ENCODE measurements at places on chromosomes 12 and 14.

GRCh38 chr14:28083389-28083788, 683.2 kb upstream of the FOXG1 start:
- no peak for DNase-seq

- peak; percentile 96 for DNase-seq
Observed at GRCh38 chr12:54411391-54412241, 7.5 kb downstream of the ITGA5 start.

- DNase-seq, result no peak
Observed at GRCh38 chr14:103749452-103749851, 33.8 kb downstream of the ZFYVE21 start.

GRCh38 chr12:66903782-66904396, 225.0 kb upstream of the GRIP1 start:
- DNase-seq, result no peak

DNA sequence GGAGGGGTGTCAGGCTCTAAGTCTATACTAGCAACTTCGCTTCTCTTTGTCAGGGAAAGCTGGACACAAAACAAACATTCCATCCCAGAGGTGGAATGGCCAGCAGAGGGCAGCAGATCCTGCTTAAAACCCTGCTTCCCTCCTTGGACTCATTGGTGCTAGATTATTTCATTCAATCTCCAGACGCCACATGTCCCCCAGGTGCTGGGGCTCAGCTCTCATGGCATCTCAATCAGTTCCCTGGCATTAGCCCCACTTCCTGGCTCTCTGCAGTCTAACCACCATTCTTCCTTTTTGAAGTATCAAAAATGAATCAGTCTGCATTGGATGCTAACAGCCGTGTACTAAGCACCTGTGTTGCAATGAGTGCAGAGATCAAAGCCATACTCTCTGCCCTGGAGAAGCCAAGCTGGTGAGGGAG, 8.1 kb upstream of the PPP1R1A start:
- DNase-seq, result peak; percentile 80

GRCh38 chr14:61191733-61192132, 89.4 kb downstream of the TMEM30B start:
- DNase-seq, result no peak

GRCh38 chr14:102898776-102899515, 23.5 kb upstream of the AMN start:
- DNase-seq, result no peak

GRCh38 chr12:53516758-53517455, 9.6 kb upstream of the NPFF start:
- no peak for DNase-seq

DNA sequence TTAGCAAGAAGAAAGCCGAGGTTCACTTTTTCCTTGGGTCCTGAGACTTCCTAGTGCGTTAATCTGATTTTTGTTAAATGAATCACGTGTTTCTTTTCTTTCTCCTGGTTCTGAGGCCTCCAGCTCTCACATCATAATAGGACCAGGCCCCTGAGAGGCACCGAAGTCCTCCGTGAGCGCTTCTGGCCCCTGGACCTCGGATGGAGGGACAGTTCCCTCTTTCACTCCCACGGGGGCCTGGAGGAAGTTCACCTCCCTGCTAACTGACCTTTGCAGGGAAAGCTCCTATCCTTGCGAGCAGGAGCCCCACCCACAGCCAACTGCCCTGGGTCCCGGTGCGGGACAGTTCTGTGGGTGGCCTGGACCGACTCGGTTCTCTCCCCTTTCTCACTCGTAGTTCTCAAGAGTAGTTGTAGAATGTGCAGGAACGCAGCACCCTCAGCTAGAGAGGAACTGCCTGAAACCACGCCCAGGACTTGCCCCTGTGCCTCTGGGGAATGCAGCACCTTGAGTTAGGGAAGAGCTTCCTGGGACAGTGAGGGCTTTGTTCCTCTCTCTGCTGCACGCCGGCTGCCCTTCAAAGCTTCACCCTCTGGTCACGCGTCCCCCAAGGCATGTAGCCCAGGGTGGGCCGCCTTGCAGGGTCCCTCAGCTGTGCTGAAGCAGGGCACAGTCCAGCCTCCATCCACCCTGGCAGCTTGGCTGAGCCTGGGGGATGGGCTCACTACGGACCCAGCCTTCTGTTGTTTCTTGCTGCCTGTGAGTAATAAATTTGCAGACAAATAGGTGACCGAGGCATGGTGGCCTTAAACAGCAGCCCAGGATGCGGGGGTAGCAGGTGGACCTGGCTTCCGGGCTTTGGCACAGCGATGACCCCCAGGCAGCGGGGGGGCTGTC, 264.6 kb downstream of the ADGRD1 start:
- no peak for DNase-seq

GRCh38 chr12:457676-458075, 2.1 kb upstream of the B4GALNT3 start:
- no peak for DNase-seq

DNA sequence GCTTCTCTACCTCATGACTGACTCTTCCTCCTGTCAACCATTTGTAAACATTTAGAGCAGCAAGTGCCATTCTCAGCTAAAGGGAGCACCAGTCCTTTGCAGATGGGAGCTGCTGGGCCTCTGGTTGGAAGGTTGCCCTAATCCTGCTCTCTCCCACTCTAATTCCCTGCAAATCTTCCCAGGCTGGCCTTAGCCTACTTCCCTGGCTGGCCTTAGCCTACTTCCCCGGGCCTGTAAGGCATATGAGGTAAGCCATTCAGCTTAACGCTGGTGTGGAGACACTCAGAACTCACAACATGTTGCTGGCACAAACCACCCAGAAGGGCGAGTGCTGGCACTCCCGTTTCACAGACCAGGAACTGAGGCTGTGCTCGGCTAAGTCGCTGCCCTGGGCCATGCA, 69.0 kb downstream of the CPSF2 start:
- no peak for DNase-seq

DNA sequence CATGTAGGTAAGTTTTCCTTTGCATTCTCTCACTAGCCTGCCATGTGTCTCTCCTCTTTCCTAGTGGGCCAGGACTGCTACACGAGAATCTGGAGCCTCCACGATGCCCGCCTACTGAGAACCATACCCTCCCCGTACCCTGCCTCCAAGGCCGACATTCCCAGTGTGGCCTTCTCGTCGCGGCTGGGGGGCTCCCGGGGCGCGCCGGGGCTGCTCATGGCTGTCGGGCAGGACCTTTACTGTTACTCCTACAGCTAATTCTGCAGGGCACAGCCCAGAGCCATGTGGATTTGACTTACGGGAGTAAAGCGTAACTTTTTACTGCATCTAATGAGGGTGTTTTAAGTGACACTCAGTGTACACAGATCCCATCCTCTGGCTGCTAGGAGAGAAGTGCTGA, 32.3 kb downstream of the DCAF4 start:
- DNase-seq, result no peak

DNA sequence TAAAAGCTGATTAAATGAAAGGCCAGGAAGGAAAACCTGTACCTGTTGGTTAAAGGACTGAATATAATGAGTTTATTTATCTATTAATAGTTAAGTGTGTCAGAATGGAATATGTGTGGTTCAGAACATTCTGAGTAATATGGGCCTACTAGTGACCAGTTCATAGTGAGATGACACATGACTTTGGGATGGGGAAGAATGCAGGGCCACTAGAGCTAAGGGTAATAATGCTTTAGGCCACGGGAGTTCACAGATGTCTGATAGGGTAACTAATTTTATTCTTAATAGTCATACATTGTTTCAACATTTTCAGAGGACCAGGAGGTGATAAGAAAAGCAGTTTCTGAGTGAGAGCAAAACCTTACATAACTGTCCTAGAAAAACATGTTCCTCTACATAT, 247.8 kb upstream of the OR4E1 start:
- no peak for DNase-seq

GRCh38 chr12:53219292-53219955, 12.4 kb upstream of the ITGB7 start:
- DNase-seq, result no peak
